Ureter (tissue), 1 donor: ENCODE measurements at places on chromosomes 2 and 18. TPM values are rescaled to one million over a fixed set of nuclear protein-coding genes. Genes with fewer than 3 reads are reported as not detected.

The AKAIN1 gene
- total RNA-seq, result not detected

DNA sequence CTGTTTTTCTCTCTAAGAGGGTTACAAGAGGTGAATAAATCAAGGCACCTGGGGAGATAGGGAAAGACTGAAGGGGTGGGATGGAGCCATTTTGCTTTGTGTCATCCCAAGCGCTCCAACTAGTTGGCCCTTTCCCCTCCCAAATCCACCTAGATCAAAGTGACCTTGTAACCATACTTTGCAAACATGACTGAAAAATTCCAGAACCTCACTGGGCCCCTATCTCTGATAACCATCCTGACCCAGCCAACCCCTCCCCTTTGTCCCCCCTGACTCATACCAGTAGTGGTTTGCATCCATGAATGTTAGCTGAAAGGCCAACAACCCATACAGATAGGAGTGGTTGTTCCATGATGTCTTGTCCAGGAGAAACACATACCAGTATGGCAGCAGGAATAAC lies 3.1 kb downstream of the GGCX start:
- no peak for DNase-seq

The PLGLB1 gene
- 1.7 TPM for total RNA-seq

DNA sequence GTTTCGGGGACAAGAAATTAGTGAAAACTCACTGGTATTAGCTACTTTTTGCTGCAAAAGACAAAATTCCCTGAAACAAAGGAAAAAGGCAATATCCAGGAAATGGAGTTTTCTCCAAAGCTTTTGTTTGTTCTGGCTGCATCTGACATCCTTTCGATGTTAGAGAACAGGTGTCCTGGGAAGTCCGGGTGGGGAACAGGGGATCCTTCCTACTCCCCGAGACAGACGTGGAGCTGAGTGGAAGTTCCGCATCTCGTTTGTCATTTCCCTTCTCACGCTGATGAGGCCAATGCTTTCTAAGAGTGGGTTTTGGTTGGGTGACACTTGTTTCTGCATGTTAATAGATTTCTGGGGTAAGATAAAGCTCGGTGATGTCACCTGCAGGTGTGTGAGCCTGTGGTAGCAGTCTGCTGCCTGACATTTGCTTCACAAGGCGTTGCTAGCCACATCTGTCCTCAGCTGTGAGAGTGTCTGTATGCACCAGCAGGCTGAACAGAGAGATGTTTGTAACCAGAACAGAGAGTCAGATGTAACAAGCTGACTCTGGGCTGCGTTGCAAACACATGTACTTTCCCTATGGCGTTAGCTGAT lies 125.9 kb downstream of the ACOXL start:
- DNase-seq, result no peak

- DNase-seq, result no peak
Observed at GRCh38 chr2:31241625-31242270, 7.8 kb downstream of the EHD3 start.

The L3MBTL4 gene
- 8.5 TPM for total RNA-seq

DNA sequence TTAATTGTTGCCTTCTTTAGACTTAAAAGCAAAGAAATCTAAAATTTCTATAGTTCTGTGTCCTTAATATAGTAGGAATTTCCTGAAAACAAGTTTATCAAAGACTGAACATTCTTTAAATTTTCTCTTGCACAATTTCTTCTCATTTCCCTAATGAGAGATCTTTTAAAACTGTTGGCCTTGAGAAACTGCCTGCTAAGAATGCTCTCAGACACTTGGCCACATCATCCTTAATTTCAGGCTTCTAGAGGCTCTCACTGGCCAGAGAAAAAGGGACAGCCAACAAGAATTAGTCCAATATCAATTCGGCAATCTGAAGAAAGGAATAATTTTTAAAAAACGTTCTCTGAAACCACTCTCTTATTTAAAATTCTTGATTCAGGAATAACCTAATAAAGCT lies 167.0 kb upstream of the CREB1 start:
- no peak for DNase-seq

The CPLX4 gene
- total RNA-seq, result not detected

GRCh38 chr18:51253476-51253875 lies 56.0 kb upstream of the MEX3C start:
- DNase-seq, result no peak

GRCh38 chr2:73852020-73852419 lies 23.3 kb downstream of the STAMBP start:
- no peak for DNase-seq

The IL1RL1 gene
- total RNA-seq, result 18.3 TPM

DNA sequence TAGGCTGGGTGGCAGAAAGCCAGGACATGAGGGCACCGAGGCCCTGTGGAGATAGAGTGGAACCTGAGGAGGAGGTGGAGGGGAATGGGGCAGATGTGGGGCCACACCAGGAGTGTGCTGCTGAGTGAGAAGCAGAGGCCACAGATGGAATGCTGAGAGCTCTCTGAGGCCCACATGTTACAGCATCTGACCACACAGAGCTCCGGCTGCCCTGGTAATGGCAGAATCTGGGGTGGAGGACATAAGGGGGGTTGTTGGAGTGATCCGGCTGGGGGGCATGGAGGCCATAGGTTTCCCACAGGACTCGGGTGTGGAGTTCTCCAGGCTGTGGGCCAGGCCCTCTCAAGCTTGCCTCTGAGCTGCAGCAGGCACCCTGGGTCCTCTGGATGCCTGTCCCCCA lies 3.8 kb downstream of the MZT2B start:
- DNase-seq, result no peak

The SERPINB5 gene
- 25.7 TPM for total RNA-seq

- no peak for DNase-seq
Observed at GRCh38 chr2:171479154-171479814, 43.0 kb upstream of the CYBRD1 start.

DNA sequence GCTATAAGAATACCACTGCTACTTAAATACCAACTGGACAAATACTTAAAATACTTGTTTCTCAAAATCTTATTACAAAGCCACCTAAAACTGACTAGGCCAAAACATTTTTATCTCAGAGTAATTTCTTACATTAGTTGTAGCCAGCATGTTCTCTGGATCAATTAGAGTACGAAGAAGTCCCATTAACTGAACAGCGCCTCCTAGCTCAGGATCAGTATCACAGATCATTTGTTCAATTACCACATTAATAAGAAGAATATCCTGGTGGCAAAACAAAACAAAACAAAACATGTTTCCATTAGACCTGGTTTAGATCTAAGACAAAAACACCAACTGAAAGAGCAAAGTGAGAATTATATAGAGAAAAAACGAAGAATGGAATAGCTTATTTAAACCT lies 36.0 kb downstream of the PPP4R3B start:
- no peak for DNase-seq

- DNase-seq, result no peak
Observed at GRCh38 chr18:8769509-8770095, 64.2 kb downstream of the MTCL1 start.

DNA sequence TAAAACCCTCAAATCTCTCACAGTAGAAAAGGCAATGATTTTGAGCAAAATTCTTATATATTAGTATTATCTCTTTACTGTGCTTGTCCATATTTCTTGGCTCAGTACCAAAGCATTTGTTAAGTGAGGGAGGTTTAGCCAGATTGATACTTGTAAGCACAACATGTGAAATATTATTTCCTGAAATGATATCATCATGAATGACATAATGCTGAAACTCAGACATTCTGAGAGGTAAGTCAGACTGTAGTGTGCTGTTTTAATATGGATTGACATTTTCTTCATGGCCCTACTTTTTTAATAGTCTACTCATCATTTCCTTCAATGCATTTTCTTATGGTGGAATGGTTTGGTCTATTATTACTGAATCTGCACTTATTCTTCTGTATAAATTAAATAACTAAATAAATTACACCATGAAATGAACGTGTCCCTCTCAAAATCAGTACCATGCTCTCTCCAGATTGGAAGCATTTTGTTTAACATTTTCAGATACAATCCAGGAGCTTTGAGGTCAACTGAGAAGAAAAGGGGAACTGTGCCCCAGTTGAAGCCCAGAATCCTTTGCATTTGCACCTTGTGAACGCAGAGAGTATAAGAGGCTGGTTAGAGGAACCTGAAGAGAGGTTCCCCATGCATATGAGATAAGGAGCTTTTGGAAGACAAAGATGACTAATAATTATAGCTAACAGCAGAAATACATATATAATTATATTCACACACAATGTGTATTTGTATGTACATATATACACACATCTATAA lies 50.1 kb upstream of the CRACDL start:
- DNase-seq, result no peak

GRCh38 chr18:9631814-9632496 lies 17.6 kb upstream of the PPP4R1 start:
- DNase-seq, result no peak

GRCh38 chr2:17610521-17610920 lies 70.0 kb downstream of the VSNL1 start:
- no peak for DNase-seq

DNA sequence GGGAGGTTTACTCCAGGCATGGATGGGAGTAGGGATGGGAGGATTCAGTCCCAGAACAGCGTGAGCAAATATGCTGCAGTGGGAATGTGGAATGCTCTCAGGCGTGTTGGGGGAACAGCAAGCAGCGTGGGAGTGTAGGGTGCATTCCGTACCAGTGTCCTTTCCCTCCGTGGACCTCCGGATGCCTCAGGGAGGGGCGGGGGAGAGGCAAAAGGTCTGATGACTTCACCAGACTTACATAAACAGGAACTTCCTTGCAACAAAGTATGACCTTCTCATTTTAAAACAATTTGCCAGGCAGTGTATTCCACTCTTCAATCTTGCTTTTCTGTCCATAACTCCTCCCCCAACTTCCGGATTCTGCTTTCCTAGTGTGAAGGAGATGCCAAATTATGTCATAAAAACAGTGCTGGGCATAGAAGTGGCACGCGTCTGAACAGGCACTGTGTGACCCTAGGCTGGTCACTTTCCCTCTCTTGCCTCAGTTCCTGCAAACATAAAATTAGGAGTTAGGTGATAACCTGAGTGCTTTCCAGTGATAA lies 36.9 kb downstream of the RPL37A start:
- peak; percentile 83 for DNase-seq

DNA sequence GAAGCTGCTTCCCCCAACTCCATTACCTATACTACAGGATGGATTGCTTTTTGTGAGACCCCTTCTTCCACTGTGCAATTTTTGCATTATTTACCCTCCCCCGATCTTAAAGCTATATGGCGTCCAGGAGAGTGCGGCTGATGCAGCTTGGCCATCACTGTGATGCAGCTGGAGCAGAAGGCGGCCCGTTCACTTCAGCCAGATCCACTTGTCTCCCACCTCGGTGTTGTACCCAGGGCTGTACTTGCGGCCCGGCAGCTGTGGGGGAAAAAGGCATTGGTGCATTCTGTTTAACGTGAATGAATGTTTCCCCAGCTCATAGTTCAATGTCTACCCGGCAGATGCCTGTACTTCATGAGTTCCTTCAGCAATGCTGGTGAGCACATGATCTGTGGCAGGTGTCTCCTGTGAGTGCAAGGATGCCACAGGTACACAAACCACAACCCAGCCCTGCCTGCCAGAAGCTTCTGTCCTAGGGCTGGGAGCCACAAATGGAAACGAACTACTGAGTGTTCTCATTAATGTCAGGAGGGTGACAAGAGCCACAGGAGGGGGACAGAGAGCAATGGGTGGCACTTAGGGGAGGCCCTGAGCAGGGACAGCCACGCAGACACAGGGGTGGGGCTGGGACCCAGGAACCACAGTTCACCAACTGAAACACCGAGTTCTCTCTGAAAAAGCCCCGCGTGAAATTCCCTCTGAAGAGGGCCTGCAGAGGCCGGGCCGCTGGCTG lies 64.0 kb downstream of the NDUFA10 start:
- DNase-seq, result no peak

DNA sequence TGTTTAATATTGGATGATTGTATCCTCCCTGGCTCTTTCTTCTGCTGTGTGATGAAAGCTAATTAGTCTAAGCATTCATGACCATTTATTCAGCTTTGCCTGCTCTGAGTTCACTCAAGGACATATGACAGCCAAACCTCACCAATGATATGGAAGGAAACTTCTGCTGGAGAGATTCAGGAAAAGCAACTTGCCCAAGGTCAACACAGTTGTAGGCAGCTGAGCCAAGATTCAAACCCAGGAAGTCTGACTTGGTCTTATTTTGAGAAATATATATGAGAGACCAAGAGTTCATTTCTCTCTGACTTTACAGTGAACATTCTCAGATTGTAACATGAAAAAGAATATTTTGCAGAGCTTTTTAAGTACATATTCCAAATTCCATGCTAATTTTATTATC lies 1588.5 kb upstream of the PIK3C3 start:
- DNase-seq, result no peak

The GKN1 gene
- not detected for total RNA-seq

DNA sequence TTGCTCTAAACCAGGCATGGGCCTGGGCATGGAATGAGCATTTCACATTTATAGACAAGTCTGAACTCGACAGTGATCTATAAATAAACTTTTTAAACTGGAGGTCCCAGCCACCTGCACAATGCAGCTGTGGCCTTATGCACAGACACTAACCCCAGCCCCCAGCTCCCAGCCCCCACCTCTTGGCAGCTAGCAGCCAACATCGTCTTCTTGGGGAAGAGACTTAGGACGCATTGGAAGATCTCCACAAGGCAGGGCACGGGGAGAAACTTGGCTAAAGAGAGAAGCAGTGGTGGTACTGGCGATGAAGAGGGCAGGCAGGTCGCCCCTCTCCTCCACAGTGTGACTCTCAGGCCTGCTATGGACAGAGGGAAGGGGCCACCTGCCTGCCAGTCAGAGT lies 213.2 kb downstream of the ANAPC1 start:
- peak; percentile 29 for DNase-seq

The PTPRN gene
- not detected for total RNA-seq
